NCI-H69 (cell line): ENCODE measurements at places on chromosomes 16 and 17.

GRCh38 chr16:27969574-27969973 lies 93.9 kb downstream of the GSG1L start:
- no peak for DNase-seq

GRCh38 chr17:2903193-2903974 lies 107.1 kb downstream of the RAP1GAP2 start:
- peak; percentile 14 for DNase-seq

DNA sequence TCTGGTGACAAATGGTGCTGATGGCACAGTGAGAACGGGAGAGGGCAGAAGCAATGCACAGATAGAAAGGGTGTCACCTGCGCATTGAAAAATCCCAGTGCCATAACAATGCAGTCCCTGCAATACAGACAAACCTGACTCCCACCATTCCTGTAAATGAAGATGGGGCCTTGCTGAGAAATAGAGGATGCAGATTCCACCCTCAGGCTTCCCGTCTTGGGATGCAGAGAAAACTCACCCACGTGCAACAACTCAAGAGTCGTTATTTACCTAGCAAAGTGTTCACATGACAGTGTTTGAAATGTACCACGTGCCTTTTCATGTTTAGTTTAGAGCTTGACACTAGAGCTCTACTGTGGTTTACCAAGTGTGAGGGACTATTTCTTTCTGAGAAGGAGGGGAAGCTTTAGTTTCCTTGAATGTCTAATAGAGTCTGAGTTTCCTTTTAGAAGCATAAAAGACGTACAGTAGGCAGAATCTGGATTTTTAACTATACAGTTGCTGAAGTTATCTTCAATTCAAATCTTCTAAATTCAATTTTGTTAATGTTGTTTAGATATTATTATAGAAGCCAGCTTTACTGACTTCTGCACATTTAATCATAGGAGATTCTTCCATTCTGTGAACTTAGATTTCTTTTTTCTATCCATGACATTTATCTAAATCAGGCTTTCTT lies 35.6 kb downstream of the WWOX start:
- DNase-seq: peak; percentile 27

DNA sequence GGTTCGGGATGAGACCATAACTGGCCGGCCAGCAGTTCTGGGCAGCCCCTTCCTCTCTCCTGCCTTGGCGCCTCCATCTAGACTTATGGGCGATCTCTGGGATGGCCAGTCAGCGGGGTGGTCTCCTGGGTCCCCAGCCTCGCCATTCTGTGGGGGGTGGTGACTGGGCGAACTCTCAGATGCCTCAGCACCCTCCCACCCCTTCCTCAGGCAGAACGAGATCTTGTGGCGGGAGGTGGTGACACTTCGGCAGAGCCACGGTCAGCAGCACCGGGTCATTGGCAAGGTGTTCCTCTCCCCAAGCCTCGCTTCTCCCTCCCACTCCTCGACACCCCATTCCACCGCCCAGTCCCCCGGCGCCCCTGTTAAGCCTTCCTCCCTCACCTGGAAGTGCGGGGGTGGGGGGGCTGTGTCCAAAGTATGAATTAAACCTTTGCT lies 1.6 kb downstream of the HSF4 start:
- no peak for DNase-seq

GRCh38 chr17:2067048-2067561 lies 12.2 kb downstream of the HIC1 start:
- DNase-seq: no peak

DNA sequence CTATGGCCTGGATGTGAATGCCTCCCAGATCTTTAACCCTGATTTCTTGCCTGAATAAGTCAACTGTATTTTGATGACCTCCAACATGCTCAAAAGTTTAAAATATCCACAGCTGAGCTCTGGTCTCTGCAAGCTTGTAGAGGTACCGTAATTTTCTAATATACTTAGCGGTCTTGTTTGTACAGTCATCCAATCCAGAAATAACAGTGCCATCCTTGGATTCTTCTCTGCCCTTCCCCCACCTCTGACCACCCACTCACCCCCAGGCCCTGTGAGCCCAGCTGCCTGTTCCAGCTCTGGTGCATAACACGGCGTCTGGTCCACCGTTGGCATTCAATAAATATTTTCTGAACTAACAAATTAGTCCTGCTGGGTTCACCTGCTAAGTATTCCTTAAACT lies 113.1 kb downstream of the SDK2 start:
- DNase-seq: no peak

GRCh38 chr17:41484920-41485904 lies 4.3 kb upstream of the KRT35 start:
- no peak for DNase-seq

DNA sequence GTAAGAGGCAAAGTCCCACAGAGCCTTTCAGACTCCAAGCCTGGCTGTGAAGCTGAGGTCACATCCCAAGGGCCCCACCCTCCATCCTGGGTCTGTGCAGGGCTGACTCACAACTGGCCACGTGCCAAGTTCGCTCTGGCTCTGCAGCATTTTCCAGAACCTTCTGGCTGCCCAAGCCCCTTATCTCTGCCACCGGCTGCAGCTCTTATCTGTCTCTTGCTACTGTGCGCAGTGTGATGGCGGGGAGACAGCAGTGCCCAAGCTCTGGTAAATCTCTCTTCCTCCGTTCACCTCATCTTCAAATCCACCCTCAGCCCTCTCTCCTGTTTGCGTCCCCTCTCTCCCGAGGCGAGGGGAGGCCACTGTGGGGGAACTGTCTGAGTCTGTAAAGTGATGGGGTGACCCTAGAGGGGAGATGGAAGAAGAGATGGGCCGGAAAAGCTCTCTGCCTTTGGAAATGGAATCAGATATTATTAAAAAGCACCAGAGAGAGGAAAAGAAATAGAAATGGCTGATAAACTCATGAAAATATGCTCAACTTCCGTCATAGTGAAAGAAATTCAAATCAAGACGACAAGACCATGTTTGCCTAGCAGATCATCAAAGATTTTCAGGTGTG lies 162.7 kb upstream of the CDC42EP4 start:
- peak; percentile 81 for DNase-seq

DNA sequence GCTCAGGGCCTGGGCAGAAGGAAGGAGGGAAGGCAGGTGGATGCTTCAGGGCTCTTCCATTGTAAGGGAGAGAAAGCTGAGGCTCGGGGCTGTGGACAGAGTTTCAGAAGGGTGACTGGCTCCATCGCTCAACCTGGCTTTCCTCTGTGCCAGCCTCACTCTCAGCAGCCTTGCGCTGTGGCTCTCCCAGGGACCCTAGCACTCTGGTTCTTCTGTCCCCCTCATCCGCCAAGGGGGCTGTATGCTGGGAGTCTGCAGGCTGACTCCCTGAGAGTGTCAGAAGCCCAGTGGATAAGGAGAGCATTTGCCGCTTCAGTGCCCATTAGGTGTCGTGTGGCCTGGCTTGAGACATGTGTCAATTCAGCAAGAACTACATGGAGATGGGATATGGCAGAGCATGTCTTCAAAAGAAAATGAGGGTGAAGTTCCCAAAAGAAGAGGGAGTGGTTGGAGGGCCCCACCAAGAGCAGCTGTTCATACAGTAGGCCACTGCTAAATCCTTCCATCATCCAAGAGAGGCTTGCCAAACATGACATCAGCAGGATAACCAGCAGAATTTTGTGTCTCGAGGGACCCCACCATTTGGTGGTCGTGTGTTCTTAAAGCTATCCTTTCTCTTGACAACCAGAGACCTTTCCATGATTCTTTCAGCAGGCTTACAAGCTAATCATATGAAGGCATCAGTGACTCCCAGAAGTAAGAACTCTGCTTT lies 148.2 kb downstream of the IRX5 start:
- DNase-seq: no peak

GRCh38 chr17:72476575-72476986 lies 355.8 kb downstream of the SOX9 start:
- no peak for DNase-seq

GRCh38 chr16:64440005-64440404 lies 681.9 kb downstream of the CDH11 start:
- no peak for DNase-seq

DNA sequence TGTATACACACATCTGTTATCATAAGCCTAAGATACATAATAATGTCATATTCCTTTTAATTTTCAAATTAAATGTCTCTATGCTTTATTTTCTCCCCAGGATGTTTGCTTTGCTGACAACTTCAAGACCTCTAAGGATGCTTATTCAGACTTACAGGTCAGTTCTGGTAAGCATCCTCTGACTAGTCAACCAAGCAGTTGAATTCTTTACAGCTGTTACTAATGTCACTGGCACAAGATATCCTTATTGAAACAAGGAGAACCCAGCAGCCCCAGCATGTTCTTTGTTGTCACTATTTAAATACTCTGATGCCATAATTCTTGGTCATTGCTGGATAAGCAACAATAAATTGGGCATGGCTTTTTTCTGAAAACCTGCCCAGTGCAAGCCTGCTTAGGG lies 232.3 kb upstream of the PMFBP1 start:
- peak; percentile 50 for DNase-seq

- DNase-seq: peak; percentile 88
Observed at GRCh38 chr16:23362460-23363317, 60.6 kb downstream of the SCNN1B start.

DNA sequence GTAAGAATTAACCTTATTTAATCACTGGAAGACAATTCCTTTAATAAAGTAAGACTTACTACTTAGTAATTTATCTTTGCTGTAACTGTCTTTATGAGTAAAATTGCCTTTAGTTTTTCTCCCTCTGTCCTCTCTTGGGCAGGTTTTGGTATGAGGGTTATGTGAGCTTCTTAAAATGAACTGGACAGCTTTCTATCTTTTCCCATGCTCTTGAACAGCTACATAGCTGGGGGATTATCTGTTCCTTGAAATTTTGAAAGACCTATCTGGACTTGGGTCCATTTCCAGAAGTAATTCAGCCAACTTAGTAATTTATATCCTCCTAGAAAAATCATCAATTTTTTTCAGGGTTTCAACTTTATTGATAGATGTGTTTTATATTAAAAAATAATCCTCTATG lies 3.6 kb upstream of the MYH1 start:
- DNase-seq: no peak

DNA sequence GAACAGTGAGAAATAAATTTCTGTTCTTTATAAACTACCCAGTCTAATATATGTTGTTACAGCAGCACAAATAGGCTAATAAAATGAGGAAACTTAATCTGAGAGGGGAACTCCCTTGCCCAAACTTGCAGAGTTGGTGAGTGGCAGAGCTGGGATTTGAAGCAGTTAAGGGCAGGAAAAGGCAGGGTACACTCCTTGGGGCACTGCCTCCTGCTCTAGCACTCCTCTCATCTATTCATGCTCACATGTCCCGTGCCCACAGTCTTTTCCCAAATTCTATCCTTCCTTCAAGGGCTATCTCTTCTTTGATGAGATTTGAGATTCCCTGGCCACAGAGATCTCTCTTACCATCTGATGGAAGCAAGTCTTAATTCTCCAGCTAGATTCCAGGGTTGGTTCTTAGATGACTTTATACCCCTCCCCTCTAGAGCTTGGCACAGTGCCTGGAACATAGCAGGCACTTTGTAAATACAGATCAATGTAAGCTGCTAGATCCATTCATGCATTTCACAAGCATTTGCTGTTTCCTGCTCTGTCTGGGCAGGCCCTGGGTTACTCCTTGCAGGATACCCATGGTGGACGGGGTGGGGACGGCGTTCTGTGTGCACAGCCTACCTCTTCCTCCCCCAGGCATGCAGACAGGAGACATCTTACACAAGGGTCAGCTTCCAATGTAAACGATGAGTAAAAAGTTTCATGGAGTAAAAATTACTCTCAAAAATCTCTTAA lies 39.2 kb upstream of the ABCC12 start:
- DNase-seq: peak; percentile 85

- DNase-seq: no peak
Observed at GRCh38 chr17:73272906-73273218, 11.2 kb upstream of the CPSF4L start.

DNA sequence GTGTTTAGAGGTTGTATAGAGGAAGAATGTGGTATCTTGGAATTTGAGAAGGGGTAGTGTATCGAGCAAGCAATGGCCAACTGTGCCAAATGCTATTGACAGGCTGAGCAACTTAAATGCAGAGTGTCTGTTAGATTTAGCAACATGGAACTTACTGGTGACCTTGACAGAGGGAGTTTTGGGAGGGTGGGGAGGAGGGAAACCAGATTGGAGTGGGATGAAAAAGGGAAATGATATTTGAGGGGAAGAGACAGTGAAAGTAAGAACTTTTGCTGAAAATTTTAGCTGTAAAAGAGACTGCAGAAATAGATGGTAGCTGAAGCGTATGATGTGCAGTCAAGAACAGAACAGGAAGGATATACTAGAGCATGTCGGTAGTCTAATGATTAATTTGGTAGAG lies 1.1 kb downstream of the LRRC36 start:
- DNase-seq: no peak
